A549 treated with dexamethasone at 1 μM for 4 hours (cell line): ENCODE measurements at places on chromosomes 6 and 20. TPM values are rescaled to one million over a fixed set of nuclear protein-coding genes. Genes with fewer than 3 reads are reported as not detected.

Gene CAGE1
- total RNA-seq = 0.04 to 0.05 TPM in 2 of 5 replicates, not detected in the others

Gene KCNK5
- total RNA-seq = 1.1 to 1.7 TPM (median 1.3 TPM) in 5 replicates

Gene HLA-DRB5
- total RNA-seq = not detected in 5 replicates

Gene FOXQ1
- total RNA-seq = 3.5 to 5.8 TPM (median 5.5 TPM) in 5 replicates

Gene SLC24A3
- 0.02 to 0.05 TPM (median 0.03 TPM) in 3 of 5 replicates, not detected in the others for total RNA-seq

Gene FARS2
- 9.2 to 12.2 TPM (median 11.7 TPM) in 5 replicates for total RNA-seq

Gene SSTR4
- total RNA-seq = 0.43 to 1.1 TPM (median 0.64 TPM) in 5 replicates

Gene SLC17A9
- 0.04 to 0.18 TPM (median 0.08 TPM) in 5 replicates for total RNA-seq

Gene ZNF831
- total RNA-seq = not detected in 5 replicates

Gene DNAH8
- not detected in 5 replicates for total RNA-seq

Gene SMLR1
- not detected in 5 replicates for total RNA-seq

Gene HS3ST5
- total RNA-seq = not detected in 5 replicates

Gene RAET1L
- 0.15 to 0.51 TPM (median 0.41 TPM) in 5 replicates for total RNA-seq

Gene BCAS1
- total RNA-seq = 0.44 to 0.69 TPM (median 0.64 TPM) in 5 replicates

Gene PPP1R3G
- total RNA-seq = 1.5 to 2.3 TPM (median 2.0 TPM) in 5 replicates

Gene TUBB
- 781 to 989 TPM (median 940 TPM) in 5 replicates for total RNA-seq

Gene DNAAF9
- total RNA-seq = 5.6 to 7.6 TPM (median 6.4 TPM) in 5 replicates

Gene CGA
- total RNA-seq = 0.29 to 0.72 TPM (median 0.47 TPM) in 5 replicates

Gene SLC44A4
- 0.04 to 0.06 TPM in 2 of 5 replicates, not detected in the others for total RNA-seq

Gene AIF1
- not detected in 5 replicates for total RNA-seq

Gene RUNX2
- 1.4 to 1.9 TPM (median 1.6 TPM) in 5 replicates for total RNA-seq

Gene SLC35B3
- total RNA-seq = 5.7 to 8.7 TPM (median 7.9 TPM) in 5 replicates
